Stimulated activated naive CD8-positive, alpha-beta T cell treated with anti-CD3 and anti-CD28 coated beads, Interleukin-15, amount 100 ng/mL, for 72 hours (primary cell): ENCODE measurements at places on chromosomes 7 and 10.
A peak's percentile ranks its signal among the peaks of the same experiment; 100 is the strongest.

DNA sequence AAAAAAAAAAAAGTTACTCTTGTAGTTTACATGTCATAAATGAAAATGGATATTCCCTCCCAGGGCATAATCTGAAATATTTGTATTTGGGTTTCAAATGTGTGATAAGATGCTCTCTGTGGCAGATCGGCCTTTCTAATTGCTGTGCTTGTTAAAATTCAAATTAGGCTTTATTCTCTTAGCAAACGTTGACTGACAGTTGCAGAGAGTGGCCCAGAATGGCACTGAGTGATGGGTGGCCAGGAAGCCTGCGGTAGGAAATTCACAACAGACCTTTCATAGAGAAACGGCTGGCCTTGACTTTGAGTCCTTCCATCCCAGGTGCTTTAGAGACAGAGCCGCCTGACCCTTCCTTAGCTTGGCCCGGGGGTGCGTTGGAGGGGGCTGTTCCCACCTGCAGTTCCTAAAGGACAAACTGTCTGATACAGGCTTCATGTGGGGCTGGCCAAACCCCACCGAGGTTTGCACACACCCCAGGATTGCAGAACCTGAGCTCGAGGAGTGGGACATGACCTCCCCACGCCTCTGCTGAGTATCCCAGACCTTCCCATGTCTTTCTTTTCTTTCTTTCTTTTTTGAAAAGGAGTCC is 152.7 kb downstream of the CUX1 start:
- DNase-seq, result no peak

GRCh38 chr10:106777841-106778240 is 386.7 kb downstream of the SORCS1 start:
- DNase-seq, result no peak

DNA sequence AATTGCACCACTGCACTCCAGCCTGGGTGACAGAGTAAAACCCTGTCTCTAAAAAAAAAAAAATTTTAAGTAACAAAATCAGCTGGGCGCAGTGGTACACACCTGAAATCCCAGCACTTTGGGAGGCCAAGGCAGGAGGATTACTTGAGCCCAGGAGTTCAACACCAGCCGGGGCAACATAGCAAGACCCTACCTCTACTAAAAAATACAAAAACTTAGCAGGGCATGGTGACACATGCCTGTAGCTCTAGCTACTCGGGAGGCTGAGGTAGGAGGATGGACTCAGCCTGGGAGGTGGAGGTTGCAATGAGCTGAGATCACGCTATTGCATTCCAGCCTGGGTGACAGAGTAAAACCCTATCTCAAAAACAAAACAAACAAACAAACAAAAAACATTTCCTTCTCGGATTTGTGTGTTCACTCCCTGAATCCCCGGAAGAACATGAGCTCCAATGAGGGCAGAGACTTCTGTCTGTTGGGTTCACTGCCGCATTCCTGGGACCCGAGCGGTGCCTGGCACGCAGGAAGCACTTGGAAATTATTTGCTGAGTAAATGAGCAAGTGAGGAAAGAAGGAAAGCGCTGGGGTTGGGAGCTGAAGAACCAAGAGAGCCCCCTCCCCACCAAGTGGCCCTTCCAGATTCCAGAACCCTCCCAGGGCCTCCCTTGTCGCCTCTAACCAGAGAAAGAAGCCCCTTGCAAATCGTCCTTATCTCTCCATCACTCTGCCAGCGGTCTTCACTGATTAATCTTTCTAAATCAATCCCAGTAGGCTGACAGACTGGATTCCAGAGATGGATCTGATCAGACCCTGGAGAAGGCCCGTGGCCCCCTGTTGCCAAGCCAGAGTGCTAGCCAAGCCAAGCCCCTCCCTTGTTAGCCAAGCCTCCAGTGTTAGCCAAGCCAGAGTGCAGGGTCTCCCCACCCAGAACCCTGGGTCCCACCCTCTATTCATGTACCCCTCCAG is 6.2 kb downstream of the TNRC18 start:
- DNase-seq, result no peak

DNA sequence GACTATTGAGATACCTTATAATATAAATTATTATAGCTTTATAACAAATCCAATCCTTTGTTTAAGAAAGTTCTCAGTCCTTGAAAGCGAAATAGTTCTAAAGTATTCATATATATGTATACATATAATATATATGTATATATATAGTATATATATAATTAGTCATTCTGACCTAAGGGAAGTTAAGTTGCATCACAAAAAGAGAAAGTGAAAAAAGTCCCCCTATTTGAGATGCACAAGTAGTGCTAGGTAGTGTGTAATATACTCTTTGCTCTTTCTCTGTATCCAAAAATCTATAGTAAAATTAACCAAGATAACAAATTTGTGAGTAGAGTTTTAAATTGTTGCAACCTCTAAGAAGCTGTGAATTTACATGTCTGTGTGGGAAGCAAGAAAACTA is 13.3 kb upstream of the IFIT1B start:
- no peak for DNase-seq

- DNase-seq, result no peak
These were observed 84.7 kb upstream of the GPR141 start for GRCh38 chr7:37598824-37599223.

- no peak for DNase-seq
These were observed 63.3 kb downstream of the ELFN1 start for GRCh38 chr7:1733206-1733907.

DNA sequence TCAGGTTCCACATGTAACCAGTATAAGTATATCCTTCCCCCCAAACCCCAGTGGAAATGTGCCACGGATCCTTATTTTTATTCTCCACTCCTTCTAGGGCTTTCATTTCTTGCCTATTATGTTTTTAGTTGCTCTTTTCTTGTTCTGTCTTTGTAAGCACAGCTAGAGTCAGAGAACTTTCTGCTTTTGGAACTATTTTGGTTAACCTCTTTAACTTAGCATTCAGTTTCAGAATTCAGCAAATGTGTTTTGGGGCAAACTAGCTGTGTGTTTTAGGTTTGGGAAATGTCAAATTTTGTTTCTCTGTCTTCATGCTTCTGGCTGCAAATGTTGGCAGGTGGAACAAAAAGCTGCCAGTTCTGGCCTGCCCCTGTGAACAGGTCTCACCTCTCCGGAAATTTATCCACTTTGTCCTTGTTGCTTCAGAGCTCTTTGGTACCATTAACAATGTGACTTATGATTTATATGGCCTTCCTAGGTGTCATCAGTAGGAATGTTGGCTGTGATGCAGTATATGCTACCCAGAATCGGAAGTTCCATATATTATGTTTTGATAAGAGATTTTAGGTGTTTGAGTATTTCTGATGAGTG is 156.1 kb downstream of the ADK start:
- DNase-seq, result no peak

DNA sequence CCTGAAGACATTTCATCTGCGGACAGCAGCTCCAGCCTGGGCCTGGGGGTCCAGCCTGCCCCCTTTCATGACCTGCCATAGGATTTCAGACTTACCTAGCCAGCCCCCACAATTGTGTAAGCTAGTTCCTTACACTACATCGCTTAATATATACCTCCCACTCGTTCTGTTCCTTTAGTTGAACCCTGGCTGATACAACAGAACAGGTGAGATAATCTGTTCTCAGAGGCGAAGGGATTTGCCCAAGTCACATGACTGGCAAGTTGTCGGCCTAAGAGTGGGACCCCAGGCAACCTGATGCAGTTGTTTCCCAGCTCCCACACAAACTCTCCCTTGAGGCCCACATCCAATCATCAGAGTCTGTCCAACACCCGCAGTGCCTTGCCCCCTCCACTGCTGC is 168.2 kb downstream of the SH3PXD2A start:
- no peak for DNase-seq

DNA sequence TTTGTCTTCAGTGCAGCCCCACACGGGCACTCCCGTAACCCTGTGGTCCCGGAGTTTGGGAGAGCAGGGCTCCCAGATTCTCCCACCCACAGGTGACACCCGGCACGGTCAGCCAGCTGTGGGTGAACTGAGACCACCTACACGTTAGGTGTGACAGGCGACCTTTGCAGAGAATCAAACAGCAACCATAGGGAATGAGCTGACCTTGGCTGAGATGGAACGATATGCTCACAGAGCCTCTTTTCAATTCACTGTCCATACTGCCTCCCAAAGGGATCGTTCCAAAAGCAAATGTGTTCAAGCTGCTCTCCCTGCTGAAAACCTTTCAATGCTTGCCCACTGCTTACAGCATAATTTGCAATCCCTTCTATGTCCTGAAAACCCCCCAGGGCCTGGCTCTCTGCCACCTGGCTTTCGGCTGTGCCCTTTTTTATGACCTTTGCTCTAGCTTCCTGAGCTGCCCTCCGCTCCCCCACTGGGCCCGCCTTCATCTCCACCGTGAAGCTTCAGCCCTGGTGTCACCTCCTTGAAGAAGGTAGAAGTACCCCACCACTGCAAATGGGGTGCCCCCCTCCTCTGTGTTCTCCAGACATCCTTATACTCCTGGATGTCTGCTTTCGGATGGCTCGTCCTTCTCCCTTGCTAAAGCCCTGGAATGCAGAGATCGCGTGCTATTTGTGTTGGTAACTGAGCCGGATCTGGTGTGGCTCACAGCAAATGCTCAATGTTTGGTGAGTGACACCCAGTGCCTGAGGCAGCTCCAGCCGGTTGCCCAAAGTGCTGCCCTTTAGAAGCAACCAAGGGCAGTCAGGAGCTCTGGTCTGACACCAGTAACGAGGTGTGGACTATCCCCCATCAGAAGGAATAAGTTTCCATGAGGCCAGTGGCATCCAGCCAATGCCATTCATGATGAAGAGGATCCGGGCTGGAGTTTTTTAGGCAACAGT is 90.4 kb downstream of the KIAA1549 start:
- no peak for DNase-seq

DNA sequence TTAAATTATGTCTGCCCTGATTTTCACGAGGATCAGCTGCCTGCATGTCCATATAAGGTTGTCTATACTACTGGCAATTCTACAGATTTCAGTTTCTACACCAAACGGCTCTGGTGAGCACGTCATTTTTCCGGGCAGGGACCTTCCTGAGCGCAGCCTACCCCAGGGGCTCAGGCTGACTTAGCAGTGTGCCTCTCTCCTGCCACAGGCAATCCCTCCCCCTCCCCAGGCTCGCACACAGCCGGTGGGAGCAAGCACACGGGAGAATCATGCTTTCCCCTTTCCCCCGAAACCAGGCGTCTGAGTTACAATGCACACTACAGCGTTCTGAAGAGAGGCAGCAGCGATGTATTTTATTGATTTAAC is 1.7 kb downstream of the KLF6 start:
- DNase-seq, result peak; percentile 68

GRCh38 chr7:40463446-40463845 is 328.6 kb downstream of the SUGCT start:
- DNase-seq, result no peak

- no peak for DNase-seq
These were observed 743 bp upstream of the PITRM1 start for GRCh38 chr10:3173171-3173878.

- DNase-seq, result no peak
These were observed 16.7 kb upstream of the CADPS2 start for GRCh38 chr7:122902751-122903495.

- DNase-seq, result peak; percentile 23
These were observed 148.7 kb downstream of the ZMYND11 start for GRCh38 chr10:283916-284356.

DNA sequence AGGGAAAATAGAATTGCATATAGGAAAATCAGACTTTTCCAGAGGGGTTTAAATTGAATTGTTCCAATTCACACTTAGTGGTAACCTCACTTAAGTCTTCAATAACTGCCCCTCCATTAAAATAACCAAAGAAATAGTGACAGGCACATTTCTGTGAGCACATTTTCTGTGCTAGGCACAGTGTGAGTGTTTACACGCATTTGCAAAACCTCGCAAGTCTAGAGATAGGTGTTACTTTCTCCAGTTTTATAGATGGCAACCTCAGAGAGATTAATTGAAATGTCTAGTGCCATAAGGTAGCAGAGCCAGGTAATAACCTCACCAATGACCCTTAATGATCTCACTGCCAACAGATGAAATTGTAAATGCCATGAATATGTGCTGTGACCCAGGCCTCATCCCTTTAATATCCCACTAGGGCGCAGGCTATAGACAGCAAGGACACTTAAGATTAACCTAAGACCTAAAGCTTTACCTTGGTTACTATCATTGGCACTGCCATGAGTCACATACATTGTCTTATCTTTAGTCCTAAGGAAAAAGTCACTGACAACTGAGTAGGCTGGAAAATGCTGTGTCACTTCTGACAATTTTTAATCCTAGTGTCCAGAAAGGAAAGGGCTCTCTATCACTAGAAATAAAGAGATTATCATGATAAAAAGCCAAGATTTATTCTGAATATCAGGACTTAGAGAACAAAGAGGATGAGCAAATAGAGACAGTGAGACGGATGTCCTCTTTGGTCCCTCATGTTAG is 187.8 kb downstream of the PPP1R17 start:
- DNase-seq, result no peak

- no peak for DNase-seq
These were observed 224.9 kb upstream of the NFE2L3 start for GRCh38 chr7:25926891-25927625.

DNA sequence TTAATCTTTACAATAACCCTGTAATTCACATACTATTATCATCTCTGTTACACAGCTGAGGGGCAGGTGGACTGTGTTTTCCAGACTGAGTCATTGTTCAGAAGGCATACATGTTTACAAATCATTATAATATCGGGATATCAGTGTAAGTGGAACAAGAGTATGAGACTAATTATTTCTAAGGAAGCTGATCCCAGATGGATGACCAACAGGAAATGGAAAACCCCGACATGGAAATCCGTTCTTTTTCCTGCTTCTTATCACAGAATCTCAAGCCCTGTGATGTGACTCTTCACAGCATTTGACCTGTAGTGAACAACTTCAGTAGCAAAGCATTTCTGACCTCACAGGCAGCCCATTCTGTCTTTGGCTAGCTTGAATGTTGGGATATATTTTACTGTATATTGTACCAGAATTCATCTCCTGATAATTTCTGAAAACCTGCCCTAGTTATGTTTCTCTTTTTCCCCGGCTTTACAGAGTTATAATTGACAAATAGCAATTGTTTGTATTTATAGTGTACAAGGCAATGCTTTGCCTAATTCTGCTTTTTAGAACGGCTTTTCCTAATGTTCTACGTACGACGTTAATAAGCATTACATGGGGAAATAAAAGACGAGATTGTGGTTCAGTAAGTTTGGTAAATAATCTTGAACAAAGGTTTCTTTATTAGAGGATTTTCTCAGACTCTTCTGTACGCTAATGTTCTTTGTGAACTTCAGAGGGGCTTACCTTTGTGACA is 78.6 kb upstream of the SYPL1 start:
- no peak for DNase-seq

- no peak for DNase-seq
These were observed 39.7 kb upstream of the CELF2 start for GRCh38 chr10:10977978-10978377.

DNA sequence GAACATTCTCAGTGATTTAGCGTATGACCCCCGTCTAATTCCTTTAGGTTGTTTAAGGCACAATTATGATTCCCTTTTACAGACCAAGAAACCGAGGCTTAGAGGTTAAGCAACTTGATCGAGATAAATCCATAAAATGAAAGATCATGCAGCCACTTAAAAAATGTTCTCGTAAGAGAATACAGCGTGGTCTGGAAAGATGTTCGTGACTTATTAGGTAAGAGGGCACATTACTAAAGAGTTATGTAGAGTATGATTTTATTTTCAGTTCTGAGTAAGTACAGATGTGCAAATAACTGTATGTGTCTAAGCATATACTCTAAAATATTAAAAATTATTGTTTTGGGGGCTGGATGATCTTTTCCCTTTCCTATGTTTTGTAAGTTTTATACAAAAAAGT is 575.1 kb downstream of the PARD3 start:
- no peak for DNase-seq
